ENCODE measurements at places on chromosomes 16 and 17.

- no peak for DNase-seq
Measured at GRCh38 chr17:10025976-10026901, 121.2 kb upstream of the RCVRN start.

GRCh38 chr17:80937462-80938381, 53.9 kb upstream of the CHMP6 start:
- DNase-seq: no peak

GRCh38 chr16:66468321-66468965, 41.3 kb downstream of the BEAN1 start:
- DNase-seq: no peak

DNA sequence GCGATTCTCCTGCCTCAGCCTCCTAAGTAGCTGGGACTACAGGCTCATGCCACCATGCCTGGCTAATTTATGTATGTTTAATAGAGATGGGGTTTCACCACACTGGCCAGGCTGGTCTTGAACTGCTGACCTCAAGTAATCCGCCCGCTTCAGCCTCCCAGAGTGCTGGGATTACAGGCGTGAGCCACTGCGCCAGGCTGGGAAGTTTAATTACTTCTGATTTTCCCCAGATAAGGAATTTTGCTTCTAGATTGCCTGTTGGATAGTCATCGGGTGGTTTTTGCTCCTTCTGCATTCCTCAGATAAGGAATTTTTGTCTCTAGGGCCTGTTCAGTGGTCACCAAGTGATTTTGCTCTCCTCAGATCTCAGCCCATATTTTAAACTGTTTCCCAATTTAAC, 112.5 kb downstream of the MAP2K4 start:
- no peak for DNase-seq

- DNase-seq: no peak
Measured at GRCh38 chr17:27396941-27397340, 59.3 kb upstream of the KSR1 start.

DNA sequence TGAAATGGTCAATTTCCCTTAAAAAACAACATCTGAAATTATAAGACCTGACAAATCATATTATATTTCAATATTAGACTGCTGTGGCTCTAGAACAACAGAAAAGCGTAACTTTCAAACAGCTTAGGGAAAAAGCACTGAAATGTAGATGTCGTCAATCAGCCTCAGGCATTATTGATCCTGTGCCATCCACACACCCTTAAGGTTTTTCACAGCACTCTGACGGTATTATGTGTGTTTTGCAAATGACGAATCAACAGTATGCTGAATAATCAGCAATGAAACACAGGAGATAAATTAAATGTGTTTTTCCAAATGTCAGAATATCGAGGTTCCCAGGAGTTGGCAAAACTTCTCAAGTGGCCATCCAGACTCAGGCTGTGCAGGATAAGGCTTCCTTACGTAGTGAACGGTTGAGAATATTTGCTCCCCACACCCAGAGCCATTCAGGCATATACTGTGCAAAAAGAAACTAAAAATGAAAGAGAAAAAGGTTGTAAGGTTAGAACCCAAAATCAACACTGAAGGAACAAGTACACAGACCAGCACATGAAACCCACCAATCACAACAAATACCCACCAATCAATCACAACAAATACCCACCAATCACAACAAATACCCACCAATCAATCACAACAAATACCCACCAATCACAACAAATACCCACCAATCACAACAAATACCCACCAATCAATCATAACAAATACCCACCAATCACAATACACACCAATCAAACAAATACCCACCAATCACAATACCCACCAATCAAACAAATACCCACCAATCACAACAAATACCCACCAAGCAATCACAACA, 7.7 kb upstream of the MBTPS1 start:
- DNase-seq: no peak

DNA sequence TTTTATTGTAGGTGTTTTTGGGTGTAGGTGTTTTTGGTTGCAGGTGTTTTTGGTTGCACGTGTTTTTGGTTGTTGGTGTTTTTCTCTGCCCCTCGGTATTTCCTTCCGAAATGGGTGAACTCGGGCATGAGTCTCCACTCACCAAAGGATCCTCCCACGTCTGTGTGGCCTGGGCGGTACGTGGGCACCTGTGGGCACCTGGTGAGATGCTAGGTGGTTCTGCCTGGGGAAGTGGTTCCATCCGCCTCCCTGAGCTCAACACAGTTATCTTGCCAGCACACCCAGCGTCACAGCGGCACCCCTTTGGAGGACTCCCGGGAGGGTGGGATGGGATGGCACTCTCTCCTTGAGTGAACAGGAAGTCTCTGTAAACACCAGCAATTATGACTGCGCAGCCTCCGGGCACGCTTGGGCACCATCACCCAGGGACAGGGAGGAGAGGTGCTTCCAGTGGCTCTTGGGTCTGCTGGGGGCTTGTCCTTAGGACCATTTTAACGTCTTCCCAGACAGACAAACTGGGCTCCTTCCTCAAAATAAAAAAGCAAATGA, 29.8 kb downstream of the COX4I1 start:
- DNase-seq: no peak

DNA sequence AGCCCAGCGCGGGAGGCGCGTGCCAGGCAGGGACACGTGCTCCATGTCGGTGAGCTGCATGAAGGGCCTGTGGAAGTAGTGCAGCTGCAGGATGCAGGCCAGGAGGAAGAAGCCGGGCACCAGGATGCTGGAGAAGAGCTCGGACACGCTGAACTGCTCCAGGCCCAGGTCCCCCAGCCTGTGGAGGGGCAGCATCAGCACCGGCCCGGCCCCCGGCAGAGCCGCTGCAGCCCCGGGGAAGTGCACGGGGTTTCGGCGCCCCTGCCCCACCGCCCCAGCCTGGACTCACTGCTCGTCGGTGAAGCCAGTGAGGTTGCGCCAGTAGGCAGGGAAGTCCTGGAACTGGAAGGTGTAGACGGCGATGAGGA, 28.0 kb downstream of the CTU2 start:
- DNase-seq: no peak

DNA sequence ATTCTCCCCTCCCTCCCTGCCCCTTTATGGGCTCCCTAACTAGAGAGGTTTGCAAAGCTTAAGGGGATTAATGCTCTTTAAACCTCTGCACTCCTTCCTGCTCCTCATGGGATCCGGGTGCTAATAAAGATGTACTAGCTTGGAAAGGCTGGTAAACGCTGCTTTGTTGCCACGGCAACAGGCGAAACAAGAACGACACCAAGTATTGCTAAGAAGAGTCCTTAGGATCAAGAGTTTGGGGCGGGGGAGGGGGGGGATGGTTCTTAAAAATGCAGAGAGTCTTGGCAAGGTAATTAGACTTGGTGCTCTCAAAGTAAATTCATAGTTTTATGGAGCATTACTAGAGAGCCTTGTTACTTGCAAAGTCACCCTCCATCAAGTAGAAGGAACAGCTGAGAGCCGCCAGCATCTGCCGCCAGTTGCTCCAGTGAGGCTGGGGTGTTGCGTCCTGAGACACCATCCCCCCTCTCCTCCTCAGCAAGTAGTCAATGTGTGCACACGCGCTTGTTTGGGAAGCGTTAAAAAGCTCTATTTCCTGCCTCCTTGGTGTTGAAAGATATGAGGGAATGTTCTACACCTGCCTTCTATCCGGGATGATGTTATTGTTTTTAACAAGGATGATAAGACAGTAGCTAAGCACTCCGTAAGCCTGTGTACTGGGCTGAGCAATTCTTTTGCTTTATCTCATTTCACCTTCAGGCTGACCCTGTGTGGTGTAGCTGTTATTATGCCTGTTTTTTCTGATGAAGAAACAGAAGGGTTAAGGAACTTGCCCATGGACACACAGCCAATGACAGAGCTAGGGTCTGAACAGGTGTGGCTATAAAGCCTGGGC, 190.9 kb downstream of the CCDC182 start:
- no peak for DNase-seq

- no peak for DNase-seq
Measured at GRCh38 chr16:62225675-62226074, 189.4 kb upstream of the CDH8 start.

DNA sequence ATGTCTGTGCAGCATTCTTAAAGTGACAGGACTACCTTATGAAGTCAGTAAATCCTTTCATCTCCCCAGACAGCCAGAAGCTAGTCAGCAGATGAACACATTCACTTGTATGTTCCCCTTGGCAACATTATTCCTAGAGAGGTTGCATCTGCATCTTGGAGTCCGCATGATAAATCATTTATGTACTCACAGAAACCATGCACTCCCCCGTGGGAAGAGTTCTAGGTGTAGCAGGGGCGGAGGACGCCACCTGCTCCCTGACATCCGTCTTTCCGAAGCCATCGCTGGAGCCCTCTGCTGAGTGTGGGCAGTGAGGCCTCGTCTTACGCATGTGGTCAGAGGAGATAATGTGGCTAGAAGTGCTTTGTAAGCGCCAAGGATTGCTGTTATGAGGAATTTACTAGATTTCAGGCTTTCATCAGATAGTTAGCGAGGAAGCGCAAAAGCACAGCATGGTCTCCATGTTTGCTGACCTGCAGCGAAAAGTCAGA, 144.5 kb downstream of the RPTOR start:
- no peak for DNase-seq

GRCh38 chr17:4163951-4164350, 21.0 kb downstream of the CYB5D2 start:
- no peak for DNase-seq

DNA sequence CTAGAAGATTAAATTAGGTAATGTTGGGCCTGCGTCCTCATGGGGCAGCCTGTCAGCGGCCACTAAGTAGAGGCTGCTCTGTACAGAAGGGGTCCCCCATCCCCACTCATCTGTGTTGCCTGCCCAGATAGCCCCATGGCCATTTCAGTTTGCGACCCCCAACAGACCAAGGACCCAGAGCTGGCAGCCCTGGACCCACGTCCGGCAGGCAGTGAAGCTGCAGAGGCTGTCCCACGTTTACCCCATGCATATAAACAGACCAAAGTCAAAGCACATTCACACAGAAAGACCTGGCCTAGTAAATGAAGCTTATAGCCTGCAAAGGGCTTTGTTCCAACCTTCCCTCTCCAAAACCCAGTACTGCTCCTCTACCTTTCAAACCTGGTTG, 4.6 kb downstream of the PDF start:
- peak; percentile 16 for DNase-seq

- DNase-seq: no peak
Measured at GRCh38 chr16:85673529-85674417, 15.0 kb downstream of the GINS2 start.

GRCh38 chr17:10421900-10422542, at the start of gene MYH8:
MYH8 (minus strand) TSS chr17:10421950; CDS start chr17:10420227, 1,723 bp downstream.
- no peak for DNase-seq

DNA sequence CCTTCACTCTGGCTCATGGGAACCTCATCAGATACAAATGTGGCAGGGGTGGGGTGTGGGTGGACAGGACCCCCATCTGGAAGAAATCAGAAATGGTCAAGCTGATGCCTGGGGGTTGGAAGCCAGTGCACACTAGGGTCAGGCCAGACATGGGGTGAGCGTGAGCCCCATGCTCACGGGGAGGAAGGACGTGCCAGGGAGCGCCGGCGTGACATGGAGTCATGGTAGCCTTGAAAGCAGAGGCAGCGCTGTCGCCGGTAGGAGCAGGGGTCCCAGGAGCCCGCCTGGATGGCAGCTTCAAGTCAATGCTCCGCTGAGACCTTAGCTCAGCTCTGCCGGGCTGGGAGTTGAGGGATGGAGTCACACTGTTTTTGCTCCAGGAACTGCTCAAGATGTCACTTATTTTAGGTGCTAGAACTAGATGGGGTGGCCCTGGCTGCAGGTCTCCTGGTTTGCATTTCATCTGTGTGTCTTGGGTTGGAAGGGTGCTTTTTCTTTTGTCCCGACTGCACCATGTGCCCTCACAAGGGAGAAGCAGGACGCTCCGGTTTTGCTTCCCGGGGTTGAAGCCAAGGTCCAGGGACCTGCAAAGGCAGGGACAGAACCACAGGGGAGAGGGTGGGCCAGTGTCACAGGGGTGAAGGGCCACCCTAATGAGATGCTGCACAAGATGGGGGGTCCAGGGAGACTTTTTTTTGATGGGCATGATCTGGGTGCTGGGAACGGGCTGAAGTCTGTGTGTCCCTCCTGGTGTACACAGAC, 51.4 kb downstream of the USP22 start:
- no peak for DNase-seq

GRCh38 chr16:85595812-85596502, 17.2 kb upstream of the GSE1 start:
- no peak for DNase-seq

GRCh38 chr16:89709716-89710432, 8.4 kb upstream of the SPATA2L start:
- DNase-seq: no peak

DNA sequence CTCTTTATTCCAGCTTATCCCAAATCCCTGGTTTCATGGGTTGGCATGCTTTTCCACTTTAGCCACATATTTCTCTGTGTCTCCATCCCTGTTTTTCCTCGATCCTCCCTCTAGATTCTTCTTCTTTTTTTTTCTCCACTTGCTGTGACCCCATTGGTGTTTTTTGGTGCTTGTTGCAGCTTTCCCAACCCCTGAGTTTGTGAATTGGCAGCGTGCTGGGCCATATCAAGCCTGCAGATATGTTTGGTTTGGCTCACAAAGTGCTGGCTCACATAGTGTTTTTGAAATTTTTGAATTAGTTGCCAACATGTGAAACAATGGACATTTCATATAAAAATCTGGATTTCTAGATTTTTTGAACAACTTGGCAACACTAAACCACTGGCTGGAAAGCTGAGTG, 8.8 kb downstream of the GPR139 start:
- no peak for DNase-seq

DNA sequence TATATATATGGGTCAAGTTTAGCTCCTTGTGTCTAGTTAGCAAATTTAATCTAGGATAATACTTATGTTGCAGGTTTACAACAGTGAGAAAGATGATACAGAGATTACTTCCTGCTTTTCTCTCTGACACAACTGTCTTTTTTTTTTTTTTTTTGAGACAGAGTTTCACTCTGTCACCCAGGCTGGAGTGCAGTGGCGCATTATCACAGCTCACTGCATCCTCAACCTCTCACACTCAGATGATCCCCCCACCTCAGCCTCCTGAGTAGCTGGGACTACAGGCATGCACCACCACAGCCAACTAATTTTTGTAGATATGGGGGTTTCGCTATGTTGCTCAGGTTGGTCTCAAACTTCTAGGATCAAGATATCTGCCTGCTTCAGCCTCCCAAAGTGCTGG, 706.9 kb upstream of the SOX9 start:
- no peak for DNase-seq

DNA sequence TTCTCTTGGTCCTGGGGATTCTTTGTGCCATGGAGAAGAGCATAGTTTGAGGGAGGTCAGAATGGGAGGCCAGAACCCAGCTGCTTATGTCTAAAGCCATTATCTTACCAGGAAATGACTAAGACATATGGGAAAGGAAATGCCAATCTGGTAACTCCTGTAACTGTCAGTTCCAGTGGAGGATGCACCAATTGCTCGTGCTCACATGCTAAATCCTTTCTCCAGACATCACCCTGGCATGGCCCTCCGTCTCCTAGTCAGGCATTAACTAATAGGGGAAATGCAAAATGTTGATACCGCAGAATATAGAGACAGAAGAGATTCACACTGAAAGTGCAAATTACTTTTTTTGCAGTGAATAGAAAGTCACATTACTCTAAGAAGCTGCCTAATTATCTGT, 255.6 kb upstream of the HSBP1 start:
- no peak for DNase-seq

GRCh38 chr16:75394941-75395340, 38.4 kb downstream of the CFDP1 start:
- DNase-seq: no peak
